ENCODE measurements at places on chromosomes 1 and 21.

DNA sequence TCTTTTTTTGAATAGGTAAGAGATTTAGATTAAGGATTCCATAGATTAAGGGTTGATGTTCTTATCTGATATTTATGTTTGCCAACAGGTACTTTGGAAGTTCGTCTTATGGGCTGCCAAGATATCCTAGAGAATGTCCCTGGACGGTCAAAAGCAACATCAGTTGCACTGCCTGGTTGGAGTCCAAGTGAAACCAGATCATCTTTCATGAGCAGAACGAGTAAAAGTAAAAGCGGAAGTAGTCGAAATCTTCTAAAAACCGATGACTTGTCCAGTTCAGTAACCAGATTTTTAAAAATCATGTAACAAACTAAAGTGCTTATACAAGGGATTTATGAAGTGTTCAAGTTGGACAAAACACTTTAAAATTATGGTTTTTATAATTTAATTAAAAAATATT lies 100.5 kb downstream of the PKN2 start:
- DNase-seq, result no peak

DNA sequence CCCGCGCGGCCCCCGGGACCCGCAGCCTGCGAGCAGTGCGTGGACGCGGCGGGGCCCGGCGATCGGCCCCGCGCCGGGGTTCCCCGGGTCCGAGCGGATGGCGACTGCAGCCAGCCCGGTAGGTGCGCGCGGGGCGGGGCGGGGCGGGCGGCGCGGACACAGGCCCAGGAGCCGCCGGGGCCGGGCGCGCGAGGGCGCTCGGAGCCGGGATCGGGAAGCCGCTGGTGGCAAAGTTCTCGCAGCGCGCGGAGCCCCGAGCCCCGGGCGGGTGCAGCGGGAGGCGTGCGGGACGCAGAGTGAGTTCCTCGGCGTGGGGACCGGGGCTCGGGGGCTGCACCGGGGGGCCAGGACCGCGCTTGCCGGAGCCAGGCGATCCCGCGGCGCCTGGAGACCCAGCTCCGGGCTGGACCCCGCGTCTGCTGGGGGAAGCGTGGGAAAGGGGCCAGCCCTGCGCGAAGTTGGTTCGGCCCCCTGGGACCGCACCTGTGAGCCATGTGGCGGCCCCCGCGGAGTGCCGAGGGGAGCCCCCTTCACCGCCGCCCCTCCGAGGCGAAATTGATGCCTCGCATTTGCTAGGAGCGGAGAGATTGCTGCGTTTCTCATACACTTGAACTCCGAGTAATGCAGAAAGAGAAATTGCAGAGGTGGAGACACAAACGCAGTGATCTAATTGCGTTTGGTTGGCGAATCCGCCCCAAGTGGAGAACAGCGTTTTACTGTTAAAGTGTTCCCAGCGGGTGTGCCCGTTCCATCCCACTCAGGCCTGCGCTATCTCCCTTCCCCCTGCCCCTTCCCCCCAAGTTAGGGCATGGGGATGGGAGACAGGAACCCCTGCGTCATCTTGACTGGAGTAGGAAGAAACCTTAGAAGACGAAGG lies 228.9 kb upstream of the TMEM51 start:
- peak; percentile 15 for DNase-seq

DNA sequence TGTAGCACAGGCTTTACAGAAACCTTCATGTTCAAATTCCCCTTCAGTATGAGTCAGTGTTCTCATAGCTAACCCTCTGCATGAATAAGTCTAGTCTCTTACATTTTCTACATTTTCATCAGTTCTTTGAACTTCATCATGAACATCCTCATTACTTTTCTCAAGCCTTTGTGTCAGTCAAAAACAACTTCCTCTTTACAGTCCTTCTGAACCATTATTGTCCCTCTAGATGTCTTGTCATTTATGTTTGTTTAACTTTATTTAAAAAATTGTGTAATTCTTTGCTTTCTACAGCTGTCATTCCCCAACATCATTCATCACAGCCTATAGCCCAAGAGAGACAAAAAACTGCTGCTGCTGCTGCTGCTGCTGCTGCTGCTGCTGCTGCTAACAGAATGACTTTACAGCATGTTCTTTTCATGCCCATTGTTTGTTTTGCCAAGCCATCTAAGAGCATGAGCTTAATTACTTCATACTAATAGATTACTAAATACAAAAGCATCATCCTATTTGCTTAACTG lies 133.1 kb downstream of the LRRC40 start:
- DNase-seq, result no peak

- DNase-seq, result no peak
Measured at GRCh38 chr1:77370161-77370560, 88.3 kb downstream of the AK5 start.

- no peak for DNase-seq
Measured at GRCh38 chr1:10686404-10687040, 109.9 kb downstream of the CASZ1 start.

DNA sequence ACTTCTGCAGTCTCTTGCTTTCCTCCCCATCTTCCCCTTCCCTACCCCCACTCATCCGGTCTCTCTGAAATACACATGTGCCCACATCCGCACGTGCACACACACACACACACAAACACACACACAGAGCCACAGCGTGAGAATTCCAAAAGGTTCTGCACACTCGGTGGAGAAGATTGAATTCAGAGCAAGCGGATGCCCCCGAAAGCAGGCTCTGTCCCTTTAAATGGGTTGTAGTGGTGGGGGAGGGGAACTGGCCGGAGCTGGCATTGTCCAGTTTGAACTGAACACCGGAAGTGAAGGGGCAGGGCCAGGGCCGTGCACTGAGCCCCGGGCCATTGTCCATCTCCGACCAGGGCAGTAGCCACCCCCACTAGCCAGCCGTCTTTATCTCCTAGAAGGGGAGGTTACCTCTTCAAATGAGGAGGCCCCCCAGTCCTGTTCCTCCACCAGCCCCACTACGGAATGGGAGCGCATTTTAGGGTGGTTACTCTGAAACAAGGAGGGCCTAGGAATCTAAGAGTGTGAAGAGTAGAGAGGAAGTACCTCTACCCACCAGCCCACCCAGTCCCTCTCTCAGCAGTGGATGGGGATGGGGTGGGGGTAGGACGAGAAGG lies 1.3 kb upstream of the LIN28A start:
- no peak for DNase-seq

DNA sequence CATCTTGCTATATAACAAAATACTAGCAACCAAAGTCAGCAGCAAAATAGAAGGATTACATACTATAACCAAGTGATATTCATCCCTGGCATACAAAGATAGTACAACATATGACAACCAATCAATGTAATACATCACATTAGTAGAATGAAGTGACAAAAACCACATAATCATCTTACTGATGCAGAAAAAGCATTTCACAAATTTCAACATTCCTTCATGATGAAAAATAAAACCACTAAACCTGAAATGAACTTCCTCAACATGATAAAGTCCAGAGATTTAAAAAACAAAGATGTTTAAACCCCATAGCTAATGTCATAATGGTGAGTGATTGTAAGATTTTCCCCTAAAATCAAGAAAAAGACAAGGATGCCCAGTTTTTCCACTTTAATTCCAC lies 18.6 kb downstream of the RO60 start:
- DNase-seq, result no peak

DNA sequence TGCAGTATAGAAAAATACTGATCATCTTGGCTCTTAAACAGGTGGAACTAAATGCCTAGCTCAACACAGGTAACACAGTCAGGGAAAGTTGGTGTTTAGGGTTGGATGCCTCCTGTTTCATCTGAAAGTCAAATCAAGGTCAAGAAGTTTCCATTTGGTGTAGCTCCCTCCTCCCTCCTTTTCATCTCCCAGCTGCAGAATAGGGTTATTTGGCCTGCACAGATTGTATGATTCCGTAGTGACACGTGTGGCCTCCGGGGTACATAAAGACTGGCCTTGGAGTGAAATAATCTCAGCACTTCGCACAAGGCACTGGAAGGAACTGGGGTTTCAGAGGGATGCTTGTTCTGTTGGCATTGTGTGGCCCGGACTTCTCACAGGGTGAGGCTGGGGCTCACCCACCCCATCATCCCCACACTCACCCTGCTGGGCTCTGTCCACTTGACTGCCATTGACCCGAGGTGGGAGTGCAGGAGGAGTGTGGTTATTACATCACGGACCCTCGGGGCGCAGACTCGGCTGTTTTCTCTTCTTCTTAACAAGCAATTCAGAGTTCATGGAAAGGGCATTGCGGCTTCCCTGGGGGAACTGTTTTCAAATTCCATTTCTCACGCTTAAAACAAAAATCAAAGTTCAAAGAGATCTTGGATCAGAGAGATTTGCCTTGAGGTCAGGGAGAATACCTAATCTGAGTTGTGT lies 18.4 kb downstream of the IGSF5 start:
- DNase-seq, result no peak

- DNase-seq, result no peak
Measured at GRCh38 chr1:168482106-168482505, 61.7 kb downstream of the XCL2 start.

DNA sequence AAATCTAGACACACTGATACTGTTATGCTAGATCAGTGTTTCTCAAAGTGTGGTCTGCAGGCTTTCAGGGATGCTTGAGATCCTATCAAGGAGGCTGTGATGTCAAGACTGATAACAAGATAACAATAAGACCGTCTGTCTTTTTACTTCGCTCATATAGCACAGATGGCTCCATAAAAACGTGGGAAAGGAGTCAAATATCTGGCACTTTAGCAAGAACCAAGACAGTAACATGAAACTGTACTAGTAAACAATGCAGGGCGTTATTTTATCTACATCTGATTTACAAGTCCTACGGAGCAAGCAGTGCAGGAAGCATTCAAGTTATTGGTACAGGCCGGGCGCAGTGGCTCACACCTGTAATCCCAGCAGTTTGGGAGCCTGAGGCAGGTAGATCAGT lies 3.6 kb upstream of the SPRR3 start:
- DNase-seq, result no peak

- peak; percentile 23 for DNase-seq
Measured at GRCh38 chr1:154819628-154820590, 50.2 kb downstream of the KCNN3 start.

- no peak for DNase-seq
Measured at GRCh38 chr1:48823168-48823567, 46.5 kb upstream of the BEND5 start.

GRCh38 chr1:53942127-53942957 lies 3.2 kb downstream of the IFT25 start:
- DNase-seq, result no peak

GRCh38 chr1:55428231-55428630 lies 213.1 kb upstream of the USP24 start:
- DNase-seq, result no peak

DNA sequence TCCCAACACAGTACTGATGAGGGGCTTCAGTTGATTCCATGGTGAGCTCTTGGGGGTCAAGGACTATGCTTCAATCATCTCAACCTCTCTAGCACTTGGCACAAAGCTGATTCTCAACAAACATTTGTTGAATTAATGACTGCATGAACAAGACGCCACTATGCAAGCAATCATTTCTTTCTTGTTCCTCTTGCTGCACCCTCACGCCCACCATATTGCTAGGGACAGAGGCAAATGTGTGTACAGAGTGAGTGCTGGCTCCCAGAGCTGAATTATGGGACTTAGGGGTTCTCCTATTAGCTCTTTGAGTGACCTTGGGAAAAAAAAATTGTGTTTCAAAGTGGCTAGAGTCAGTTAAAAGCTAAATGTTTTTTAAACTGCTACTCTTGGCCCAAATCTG lies 2.5 kb downstream of the ADAR start:
- DNase-seq, result no peak

- DNase-seq, result no peak
Measured at GRCh38 chr1:108179018-108179417, 21.1 kb downstream of the SLC25A24 start.

GRCh38 chr1:186967656-186968394 lies 139.1 kb downstream of the PLA2G4A start:
- no peak for DNase-seq

GRCh38 chr1:234899041-234899729 lies 229.5 kb downstream of the TOMM20 start:
- DNase-seq, result peak; percentile 31

DNA sequence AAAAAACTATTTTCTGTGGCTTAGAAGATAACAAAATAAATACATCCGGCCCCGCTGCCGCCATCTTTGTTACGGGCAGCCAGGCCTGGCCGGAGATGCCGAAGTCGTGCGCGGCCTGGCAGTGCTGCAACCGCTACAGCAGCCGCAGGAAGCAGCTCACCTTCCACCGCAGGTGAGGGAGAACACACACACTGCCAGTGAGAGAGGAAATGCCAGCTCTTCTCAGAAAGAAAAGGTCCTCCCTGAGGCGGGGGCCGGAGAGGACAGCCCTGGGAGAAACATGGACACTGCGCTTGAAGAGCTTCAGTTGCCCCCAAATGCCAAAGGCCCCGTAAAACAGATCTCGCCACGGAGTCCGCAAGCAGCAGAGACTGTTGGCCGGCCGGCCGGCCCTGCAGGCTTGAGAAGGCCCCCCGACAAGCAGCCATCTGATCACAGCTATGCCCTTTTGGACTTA lies 323.2 kb downstream of the AMY1C start:
- no peak for DNase-seq

- DNase-seq, result no peak
Measured at GRCh38 chr21:39087238-39088030, 95.8 kb downstream of the PSMG1 start.

DNA sequence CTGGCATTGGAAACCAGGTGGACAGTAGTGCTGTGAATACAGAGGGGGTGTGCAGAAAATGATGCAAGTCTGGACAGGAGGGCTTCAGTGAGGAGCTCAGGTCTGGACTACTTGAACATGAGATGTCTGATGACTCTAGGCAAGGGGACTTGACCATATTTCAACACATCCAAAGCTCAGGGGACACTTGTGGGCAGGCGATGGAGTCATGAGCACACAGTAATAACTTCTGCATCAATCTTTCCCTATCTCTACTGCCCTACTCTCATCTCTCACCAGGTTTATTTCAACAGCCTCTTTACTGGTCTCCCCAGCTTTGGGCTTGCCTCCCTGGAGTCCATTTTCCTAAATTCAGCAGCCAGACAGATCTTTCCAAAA lies 21.9 kb downstream of the FMO2 start:
- DNase-seq, result no peak
